ENCODE measurements at places on chromosomes 3 and 15. TPM values are rescaled to one million over a fixed set of nuclear protein-coding genes. Genes with fewer than 3 reads are reported as not detected.

Gene CPN2
- total RNA-seq = not detected

Gene P4HTM
- total RNA-seq = 17.0 TPM

DNA sequence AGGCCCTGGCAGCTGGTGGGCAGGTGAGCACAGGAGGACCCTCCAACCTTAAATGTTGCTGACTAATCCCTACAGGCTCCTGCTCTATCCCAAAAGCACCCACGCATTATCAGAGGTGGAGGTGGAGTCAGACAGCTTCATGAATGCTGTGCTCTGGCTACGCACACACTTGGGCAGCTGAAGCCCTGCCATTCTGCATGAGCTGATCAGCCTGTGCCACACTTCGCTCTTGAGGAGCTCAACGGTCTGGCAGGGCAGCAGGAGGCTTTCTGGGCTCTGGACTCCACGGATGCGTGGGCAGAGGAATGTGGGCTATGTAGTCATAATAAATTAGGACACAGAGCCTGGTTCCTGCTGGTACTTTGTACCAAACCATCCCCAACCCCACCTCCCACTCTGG is 6.1 kb downstream of the MST1 start:
- DNase-seq = no peak

DNA sequence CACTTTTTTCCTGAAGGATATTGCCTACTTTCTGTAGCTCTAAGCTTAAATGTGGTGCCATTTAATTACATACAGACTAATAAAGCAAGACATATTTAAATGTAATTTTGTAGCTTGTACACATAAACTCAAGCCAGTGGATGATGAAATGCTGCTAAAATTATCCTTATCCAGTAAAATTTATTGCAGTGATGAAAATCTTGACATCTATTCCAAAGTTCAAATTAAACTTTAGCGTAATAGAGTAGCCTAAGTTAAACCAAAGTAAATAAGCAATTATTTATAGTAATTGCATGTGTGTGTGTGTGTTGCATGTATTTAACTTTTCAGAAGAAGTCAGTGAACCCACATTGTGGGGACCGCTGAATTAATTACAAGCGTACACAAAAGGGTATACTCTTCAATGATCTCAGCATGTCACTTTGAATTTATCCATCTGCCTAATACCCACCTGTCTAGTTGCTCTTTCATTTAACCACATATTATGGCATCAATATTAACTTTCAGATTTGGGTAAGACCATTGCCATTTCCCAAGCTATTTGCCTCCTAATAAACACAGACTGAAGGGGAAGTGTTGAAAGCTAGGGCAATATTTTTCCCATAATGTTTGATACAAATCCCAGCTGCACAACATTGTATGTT is 85.0 kb downstream of the MECOM start:
- no peak for DNase-seq

Gene PLA2G4B
- total RNA-seq = 2.1 TPM

Gene HYAL1
- 16.7 TPM for total RNA-seq

DNA sequence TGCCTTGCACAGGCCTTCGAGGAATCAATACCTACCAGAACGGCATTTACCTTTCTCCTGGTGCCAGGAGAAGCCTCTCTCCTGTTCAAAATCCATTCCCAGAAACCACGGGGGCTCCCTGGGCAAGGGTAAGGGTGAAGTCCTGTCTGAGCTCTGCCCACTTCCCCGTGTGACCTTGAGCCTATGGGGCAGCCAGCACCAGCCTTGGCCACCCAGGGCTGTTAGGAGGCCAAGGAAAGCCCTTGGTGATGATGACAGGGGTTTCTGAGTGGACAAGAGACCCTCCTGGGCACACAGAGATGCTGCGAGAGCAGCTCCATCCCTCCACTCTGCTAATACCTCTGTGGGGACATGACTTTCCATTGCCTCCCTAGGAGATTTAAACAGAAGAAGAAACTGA is 5.9 kb downstream of the SCN5A start:
- DNase-seq = no peak

DNA sequence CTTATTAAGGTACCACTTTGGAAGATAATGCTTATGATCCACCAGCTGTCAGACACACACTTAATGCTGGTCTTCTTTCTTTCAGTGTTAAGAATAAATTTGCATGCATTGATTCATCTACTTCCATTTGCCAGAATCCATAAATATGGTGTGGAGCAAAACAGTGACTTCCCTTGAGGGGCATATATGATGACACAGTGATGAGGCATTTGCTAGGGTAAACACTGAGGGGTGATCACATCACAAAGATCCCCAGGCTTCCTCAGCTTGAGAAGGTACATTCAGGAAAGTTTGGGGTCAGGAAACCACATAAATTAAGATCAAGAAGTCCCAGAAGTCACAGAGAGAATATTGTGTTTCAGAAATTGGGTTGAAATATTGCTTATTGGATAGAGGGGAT is 9.9 kb upstream of the ZBED2 start:
- DNase-seq = no peak

Gene SPTBN5
- total RNA-seq = 0.15 TPM

DNA sequence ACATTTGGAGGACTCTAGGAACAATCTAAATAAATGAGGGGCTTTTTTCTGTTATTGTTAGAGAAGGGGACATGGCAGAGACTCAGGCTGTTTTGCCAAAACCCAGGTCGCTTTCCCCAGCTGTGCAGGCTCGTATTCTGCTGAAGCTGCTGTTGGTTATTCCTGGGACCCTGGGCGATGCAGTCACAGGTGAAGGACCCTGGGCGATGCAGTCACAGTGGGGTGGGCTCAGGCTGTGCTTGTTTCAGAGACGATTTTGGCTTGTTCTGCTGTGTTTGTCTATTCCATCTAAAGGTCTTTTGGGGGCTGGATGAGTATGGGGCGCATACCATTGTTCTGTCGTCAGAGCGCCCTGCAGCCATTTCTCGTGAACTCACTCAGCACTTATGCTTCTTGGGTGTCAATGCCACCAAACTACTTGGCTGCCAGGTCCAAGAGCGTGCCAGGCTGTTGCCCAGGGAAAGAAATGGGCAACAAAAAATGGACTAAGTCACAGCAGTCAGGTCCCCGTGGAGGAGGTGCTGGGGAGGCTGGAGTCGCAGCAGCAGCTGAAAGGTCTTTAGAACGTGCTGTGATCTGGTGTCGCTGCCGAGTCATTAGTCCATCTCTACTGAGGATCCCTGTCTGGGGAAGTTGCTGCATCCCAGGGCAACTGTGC is 151.4 kb downstream of the CHDH start:
- DNase-seq = no peak

Gene IL1RAP
- 5.2 TPM for total RNA-seq

Gene SLC28A2
- not detected for total RNA-seq

Gene KCNMB3
- total RNA-seq = 0.46 TPM

DNA sequence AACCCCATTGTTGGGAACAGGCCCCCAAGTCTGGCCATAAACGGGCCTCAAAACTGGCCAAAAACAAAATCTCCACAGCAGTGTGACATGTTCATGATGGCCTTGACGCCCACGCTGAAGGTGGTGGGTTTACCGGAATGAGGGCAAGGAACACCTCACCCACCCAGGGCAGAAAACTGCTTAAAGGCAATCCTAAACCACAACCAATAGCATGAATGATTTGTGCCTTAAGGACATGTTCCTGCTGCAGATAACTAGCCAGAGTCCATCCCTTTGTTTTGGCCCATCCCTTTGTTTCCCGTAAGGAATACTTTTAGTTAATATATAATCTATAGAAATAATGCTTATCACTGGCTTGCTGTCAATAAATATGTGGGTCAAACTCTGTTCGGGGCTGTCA is 47.7 kb downstream of the KLHDC8B start:
- DNase-seq = no peak

DNA sequence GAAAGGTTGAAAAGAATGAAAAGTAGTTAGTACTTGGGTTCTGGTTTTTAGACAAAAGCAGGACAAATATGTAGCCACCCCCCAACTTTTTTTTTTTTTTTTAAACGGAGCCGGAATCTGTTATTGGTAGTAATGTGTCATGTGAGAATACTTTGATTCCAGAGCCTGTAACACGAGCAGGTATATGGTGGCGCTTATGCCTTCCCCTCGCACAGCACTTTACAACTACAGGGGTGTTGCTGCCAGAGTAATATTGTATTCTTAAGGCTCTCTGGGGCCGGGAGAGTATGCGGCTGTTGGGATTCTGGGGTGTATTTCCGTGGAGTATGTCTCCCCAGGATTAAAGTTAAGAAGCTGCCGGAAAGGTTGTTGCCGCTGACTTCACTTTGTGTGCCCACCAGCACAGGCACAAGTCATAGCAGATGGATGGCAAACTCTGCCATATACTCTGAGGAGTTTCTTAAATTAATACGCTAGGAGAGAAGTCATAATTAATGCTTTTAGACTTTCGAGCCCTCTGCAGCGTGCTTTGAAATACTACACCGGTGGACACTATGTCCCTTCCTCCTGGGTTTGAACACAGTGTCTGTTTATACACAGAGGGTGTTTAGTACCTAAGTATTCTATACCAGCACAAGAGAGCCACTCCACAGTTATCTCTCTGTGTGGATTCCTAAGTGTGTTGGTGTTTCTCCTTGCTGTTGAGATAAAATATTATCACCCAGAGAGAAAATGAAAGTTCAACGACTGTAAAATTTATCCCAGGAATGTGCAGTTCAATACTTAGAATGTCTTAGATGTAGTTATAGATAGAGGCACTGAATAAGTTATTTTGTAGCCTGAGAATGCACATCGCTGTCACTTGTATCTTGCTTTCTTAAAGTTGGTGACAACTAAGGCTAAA is 1.4 kb downstream of the MBNL1 start:
- DNase-seq = peak; percentile 70

DNA sequence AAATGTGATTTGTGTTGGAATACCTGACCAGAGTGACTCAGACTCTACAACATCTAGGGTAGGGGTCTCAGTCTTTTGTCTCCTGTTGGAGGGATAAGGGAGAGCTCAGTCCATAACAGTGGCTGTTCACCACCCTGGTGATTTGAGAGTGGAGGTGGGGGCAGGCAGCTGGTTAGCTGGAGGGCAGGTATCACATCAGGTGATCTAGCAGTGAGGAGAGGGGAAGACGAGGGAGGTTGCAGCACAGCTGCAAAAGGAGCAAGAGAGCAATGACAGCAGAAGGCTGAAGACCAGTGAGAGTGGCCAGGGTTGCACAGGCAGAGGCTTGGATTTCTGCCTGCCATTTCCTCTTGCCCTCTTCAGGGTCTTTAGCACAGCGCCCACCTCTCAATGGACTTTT is 38.4 kb downstream of the PLCL2 start:
- DNase-seq = no peak

GRCh38 chr3:127791221-127791913 is 30.9 kb downstream of the MGLL start:
- DNase-seq = no peak

Gene NR1D2
- total RNA-seq = 79.6 TPM

- no peak for DNase-seq
These were observed 8.4 kb upstream of the PPP1R2 start for GRCh38 chr3:195551381-195551978.

Gene P2RY1
- 0.97 TPM for total RNA-seq

Gene ALG1L2
- total RNA-seq = not detected

DNA sequence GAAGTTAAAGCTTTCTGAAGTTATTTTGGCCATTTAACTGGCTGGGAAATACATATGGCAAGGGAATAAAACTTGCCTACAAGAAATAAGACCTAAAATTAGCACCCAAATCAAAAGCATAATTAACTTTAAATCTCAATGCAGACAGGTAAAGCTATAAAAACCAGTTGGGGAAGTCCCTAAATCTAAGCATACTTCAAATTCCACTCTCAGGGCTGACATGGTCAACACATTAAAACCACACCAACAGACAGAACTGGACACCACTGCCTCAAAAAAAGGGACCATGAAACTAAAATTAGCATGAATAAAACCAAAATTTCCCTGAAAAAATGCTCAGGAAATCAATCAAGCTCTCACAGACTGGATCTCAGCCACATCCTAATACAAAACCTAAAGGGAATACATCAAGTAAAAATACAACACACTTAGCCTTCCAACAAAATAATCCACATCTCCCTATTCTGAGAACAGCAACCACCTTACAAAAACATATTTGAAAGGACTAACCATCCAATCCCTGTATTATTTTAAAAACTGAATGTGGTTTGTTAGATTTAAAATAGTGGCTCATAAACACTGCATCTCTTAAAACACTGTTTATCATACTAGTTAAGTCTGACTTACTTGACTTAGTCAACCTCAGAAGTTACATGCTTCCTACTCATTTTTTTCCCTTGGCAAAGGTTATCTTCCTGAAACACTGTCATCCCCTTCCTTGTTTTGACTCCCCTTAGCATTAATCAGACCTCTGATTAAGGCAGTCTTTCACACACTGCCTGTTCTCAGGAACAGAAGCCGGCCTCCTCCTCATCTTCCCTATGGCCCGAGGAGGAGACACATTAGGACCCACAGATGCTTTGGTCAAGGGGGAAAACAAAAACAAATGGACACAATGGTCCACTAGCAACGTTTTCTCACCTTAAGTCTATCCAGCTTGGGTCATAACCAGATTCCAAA is 8.3 kb downstream of the TRA2B start:
- DNase-seq = no peak

Gene C3orf70
- 0.97 TPM for total RNA-seq

Gene STRA6
- total RNA-seq = not detected

DNA sequence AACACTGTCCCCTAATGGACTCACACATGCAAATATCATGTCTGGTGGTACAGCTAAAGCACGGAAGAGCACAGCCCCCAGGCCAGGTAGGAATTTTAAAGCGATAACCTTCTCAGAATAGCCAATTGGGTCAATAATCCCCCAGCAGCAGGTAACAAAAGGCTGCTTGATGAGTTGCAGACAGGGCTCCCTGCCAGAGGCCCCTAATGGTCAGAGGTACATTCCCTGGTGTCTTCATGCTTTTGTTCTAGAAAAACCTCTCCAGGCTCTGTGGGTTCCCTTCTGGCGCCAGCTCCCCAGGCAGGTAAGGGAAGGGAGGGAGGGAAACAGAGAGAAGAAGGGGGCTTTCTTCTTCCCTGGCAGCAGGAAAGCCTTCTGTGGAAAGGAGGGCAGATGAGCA is 43.4 kb upstream of the PRTG start:
- DNase-seq = no peak

DNA sequence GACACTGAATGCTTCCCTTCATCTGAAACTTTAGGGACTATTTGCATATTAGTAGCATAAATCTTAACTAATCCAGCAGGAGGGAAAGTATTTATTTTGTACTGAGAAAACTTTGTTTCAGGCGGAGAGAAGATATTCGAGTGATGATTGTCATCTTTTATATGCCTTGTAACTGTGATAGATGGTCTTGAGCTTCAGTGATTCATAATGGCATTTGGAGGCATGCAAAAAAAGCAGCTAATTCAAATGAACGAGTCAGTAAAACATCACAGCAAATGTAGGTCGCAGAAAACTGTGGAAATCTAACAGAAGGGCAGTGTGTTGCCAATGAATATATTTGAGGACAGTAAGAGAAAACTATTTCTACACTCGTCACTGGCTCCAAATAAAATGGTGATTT is 643.7 kb upstream of the NAALADL2 start:
- no peak for DNase-seq

DNA sequence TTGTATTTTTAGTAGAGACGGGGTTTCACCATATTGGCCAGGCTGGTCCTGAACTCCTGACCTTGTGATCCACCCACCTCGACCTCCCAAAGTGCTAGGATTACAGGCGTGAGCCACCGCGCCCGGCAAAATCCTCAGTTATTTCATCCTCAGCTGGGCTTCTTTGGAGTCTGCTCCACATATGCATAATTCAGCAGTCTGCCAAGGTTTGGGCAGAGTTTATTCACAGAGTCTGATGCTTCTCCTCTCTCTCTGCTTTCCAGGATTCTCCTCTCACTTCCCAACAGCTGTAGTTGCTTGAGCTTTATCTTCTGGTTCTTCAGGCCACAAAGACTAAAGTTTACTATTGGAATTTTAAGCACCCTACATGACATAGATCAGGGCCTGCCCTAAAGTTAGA is 8.2 kb downstream of the ZNF106 start:
- DNase-seq = no peak

Gene DZIP1L
- total RNA-seq = 1.0 TPM

GRCh38 chr3:12273045-12273695 is 15.7 kb upstream of the PPARG start:
- DNase-seq = no peak

Gene WDR76
- 0.69 TPM for total RNA-seq

All from psoas muscle (tissue), 8 donors.